CMK (cell line): ENCODE measurements at places on chromosomes 3 and 15.

DNA sequence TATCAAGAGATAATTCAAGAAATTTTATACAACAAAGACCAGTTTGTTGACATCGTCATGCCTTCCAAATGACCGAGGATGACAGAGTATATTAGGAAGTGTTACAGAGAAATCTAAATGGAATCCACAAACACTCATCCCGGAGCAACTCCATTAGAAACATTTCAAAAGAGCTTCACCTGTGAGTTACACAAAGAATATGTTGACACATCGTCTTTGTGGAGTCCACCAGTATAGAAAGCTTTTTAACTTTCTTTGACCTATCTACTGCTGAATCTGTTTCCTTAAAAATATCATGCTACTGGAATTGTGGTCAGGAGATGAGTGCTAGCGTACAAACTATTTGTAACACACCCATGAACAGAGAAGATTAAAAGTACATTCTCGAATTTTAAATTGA is 130.4 kb downstream of the SUCLG2 start:
- no peak for DNase-seq

DNA sequence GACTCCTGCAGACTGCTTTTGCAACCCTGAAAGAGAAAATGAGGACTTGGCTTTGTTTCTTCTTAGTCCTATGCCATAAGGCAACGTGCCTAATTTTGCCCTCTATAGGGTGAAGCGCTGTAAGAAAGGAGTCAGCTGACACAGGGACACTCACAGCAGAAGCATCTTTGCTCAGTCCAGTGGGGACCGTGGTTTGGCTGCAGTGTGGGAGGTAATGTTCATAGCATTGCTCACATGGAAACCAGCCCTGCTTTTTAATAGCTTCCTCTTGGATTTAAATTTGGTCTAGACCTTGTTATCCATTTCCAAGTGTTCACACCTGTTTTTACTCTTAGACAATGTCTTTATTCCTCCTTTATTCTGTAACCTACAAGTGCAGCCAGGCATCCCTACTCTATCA is 1032.1 kb downstream of the NTRK3 start:
- DNase-seq, result no peak

DNA sequence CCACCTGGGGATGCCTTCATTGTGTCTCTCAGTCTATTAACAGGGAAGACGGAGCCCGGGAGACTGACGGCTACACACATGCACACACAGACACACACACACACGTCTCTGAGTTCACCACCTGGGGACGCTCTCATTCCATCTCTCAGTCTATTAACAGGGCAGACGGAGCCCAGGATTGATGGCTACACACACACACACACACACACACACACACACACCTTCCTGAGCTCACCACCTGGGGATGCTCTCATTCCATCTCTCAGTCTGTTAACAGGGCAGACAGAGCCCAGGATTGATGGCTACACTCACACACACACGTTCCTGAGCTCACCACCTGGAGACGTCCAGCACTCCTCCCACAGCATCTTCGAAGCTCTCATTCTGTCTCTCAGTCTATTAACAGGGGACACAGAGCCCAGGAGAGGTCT is 143.9 kb downstream of the OR4M2 start:
- no peak for DNase-seq

DNA sequence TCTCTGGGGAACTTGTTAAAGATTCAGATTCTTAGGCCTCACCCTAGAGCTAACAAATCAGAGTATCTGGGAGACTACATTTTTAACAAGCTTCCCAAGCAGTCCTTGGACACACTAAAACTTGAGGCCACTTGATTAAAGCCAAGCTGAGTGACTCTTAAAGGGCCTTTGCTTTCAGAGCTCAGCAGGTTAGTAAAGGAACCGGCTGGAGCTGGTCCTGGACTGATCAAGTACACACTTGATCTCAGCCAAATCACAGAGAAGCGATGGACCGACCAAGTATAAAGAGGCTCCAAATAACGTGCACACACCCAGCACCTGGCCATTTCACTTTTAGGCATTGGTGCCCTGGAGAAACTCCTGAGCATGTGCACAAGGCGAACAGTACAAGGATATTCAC is 12.9 kb upstream of the TM6SF1 start:
- no peak for DNase-seq

DNA sequence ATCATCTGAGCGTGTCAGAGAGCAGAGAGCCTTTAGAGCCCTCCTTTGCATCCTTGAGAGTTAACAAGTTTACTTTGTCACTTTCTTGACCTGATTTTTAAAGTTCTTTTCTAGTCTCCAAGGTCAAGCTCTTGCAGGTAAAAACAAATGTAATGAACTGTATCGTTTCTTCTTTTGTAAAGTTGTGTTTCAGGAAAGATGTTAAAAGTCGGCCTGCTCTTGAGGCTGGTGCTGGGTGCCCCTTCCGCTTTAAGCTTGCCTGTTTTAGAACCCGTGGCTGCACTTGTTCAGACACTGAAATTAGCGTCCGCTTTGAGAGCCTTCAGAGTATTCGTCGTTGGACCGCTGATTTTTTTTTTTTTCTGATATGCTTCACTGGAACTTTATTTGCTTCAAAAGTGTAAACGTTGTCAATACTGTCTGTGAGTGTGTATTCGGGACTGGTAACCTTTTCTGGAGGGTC is 52.6 kb upstream of the ULK4 start:
- DNase-seq, result no peak

- no peak for DNase-seq
Observed at GRCh38 chr3:3853544-3853943, 54.3 kb downstream of the LRRN1 start.

DNA sequence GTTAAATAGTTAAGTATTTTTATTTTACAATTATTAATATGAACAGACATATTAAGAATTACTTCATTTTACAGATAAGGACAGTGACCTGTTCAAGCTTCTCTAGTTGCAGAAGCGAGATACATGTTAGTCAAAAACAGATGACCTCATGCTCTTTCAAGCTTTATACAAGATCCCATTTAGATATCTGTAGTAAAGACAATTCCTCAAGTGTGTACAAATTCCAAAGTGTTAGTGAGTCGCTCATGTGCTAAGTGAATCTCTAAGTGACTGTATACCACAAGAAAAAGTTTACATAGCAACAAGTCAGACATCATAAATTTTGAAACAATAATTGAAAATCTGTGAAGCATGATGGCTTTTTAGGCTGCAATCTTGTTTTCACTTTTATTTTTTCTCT is 293.8 kb downstream of the ROBO1 start:
- DNase-seq, result no peak

DNA sequence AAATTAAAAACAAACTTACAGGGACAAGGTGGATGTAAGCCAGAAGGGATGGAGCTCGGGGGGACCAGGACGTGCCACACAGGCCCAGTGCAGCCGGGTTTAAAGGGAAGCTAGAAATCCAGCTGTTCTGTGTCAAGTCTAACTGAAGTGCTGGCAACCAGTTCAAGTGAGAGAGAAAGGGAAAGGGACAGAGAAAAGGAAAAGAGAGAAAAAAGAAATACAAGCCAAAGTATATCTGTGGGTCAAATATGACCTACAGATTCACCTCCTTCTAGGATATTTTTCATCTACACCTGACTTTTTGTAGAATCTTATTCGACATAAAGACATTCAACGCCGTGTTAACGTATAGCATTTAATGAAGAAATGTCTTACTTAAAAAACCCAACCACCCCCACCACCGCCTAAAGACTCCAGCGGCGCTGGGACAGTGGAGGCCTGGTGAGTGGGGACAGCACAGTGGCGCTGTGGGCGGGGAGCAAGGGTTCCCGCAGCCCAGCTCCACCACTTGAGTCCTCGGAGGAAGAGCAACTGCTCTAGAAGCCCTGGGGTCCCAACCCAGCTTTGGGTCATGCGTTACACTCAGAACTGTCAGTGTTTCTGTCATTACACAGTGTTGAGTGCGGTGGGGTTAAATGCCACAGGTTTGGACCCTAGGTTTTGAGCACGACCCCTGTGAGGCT is 62.3 kb downstream of the CHSY1 start:
- no peak for DNase-seq

- no peak for DNase-seq
Observed at GRCh38 chr3:182521339-182521738, 272.0 kb upstream of the ATP11B start.

GRCh38 chr15:88161636-88162035 is 94.9 kb downstream of the NTRK3 start:
- no peak for DNase-seq

DNA sequence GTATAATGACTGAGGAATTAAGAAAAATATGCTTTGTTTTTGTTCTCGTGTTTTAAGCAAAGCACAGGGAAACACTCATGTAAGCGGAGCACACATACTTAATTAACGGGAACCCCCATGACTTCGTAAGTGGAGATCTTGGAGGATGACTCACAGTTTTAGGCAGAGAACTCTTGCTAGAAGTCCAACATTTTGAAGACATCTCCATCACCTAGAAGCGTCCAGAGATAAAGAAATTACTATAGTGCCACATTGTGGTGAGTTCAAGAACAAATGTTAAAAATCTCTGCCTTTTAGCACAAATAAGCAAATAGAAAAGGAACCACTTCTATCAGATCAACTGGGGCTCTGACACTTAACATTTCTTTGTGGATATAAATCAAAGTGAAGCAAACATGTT is 194.1 kb upstream of the ARHGEF26 start:
- no peak for DNase-seq

- no peak for DNase-seq
Observed at GRCh38 chr15:83491486-83491885, 44.3 kb downstream of the SH3GL3 start.

GRCh38 chr15:65887565-65887964 is 18.3 kb downstream of the RAB11A start:
- no peak for DNase-seq

GRCh38 chr3:70421506-70421905 is 109.1 kb upstream of the MDFIC2 start:
- no peak for DNase-seq

DNA sequence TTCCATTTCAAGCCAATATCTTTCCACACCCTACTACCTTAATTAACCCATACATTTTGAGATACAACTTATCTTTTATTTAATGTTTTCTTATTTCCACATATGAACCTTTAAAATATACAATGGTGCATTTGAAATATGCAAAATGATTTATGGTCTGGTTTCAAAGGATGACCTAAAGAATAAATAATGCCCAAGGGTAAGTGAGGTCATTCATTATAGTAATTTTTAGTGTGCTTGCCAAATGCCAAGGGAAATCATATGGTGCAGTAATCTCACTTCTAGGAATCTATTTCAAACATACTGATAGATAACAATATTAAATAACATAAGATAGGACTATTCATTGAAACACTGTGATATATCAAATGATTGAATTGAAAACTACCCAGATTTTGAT is 1055.4 kb downstream of the AGBL1 start:
- DNase-seq, result no peak

DNA sequence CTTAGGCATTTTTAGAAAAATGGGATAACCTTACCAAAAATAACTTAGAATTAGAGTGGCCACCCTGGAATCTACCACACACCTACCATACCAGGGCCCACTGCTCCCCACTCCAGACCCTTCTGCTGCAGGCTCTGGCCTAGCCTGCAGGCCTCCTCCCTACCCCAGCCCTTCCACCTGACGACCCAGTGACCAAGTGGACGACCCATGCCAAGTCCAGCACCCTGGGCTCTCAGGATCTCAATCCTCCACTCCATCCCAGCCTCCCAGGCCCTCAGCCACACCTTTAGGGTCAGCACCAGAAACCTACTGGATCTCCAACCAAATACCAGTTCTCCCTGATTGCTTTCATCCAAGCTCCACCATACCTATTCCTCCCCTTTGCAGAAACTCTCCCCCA is 145.8 kb downstream of the TPRA1 start:
- no peak for DNase-seq

- DNase-seq, result no peak
Observed at GRCh38 chr3:184981071-184981470, 169.1 kb downstream of the VPS8 start.

- no peak for DNase-seq
Observed at GRCh38 chr3:143124601-143125520, 5.3 kb downstream of the CHST2 start.

DNA sequence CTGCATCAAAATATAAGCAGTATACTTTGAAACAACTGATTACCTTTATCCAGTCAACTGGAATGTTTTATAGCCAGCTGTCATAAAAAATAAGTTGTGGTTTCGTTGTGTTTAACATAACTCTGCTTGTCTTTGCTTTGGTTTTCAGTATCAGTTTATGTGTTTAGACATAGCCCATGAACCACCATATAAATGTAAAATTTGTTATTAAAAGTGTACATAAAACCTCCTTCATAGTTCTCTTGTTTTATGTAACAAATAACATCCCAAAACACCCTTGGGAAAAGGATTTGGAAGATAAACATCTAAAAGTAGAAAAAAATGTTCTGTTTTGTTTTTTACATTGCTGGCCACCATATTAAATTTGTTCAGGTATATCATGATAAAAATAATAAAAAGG is 347.0 kb upstream of the PROK2 start:
- DNase-seq, result no peak

DNA sequence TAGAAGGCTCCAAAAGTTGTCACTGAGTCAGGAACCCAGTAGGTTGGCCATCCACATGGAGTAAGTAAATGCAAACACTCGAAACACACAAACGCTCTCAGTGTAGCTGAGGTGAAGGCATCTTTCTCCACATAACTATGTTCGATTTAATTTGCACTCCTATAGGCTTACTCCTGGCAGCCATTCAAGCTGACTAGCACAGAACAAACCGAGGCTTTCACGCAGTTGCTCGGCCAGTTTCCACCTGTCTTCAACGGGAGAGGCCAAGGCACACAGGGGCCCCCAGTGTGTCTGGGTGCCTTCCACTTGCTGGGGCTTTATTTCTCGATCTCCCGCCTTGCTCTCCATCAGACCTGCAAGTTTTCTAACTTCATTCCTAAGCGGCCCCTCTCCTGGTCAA is 18.9 kb downstream of the RGMA start:
- no peak for DNase-seq

DNA sequence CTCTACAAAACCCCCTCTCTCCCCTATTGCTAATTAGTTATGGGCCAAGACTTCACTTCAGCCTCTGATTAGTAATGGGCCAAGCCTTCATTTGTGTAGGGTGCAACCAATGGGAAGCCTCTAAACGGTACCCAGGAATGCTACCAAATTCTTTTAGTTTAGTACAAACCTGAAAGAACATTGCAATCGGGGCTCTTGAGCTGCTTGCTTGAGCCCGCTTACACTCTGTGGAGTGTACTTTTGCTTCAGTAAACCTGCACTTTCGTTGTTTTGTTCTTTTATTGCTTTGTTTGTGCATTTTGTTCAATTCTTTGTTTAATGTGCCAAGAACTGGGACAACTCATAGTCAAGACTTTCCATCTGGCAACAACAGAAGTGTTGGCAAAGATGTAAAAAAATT is 26.2 kb downstream of the DNAAF4 start:
- no peak for DNase-seq

DNA sequence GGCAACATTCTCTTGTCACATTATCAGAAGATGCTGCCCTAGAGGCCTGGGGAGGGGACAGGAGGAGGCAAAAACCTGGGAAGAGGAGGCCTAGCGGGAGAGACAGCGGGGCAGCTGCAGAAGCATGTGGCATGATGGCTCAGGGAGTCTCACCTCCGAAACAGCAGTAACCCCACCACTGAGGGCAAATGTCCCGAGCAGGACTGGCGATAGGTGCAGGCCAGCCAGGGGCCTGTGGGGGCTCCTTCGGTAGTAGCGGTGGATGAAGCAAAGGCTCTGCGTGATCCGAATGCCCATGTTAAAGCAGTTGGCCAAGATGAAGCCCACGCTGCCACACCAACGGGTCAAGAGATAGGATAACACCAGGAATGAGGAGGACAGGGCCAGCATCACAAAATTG is 38.0 kb downstream of the RFT1 start:
- DNase-seq, result no peak

GRCh38 chr3:155323063-155323666 is 29.7 kb upstream of the STRIT1 start:
- DNase-seq, result peak; percentile 21

- no peak for DNase-seq
Observed at GRCh38 chr3:151290673-151291072, 12.3 kb upstream of the P2RY14 start.
